Astrocyte (in vitro differentiated cells and primary cell): ENCODE measurements at places on chromosomes 4 and X. TPM values are rescaled to one million over a fixed set of nuclear protein-coding genes. Genes with fewer than 3 reads are reported as not detected.

GRCh38 chrX:125622899-125623298 lies 303.2 kb downstream of the TEX13C start:
- H3K4me1 ChIP-seq, result no peaks in the 10 kb centered on the region
- no peaks in the 10 kb centered on the region for H3K36me3 ChIP-seq
- no peak for DNase-seq
- no peaks in the 10 kb centered on the region for H3K27me3 ChIP-seq

- H3K27me3 ChIP-seq, result peaks cover 3% of the 10 kb centered on the region
- H3K4me3 ChIP-seq, result no peak overlapping the region
- H3K4me1 ChIP-seq, result no peaks in the 10 kb centered on the region
- H3K27ac ChIP-seq, result no peak overlapping the region
Measured at GRCh38 chr4:85153221-85153620, 186.7 kb upstream of the WDFY3 start.

GRCh38 chr4:84481077-84481859 lies 17.8 kb downstream of the NKX6-1 start:
- H3K27me3 ChIP-seq, result peaks cover 68% of the 10 kb centered on the region
- H3K4me3 ChIP-seq, result no peak overlapping the region
- DNase-seq, result no peak
- H3K36me3 ChIP-seq, result no peaks in the 10 kb centered on the region
- no peaks in the 10 kb centered on the region for H3K4me1 ChIP-seq

GRCh38 chr4:80231180-80231579 lies 33.9 kb downstream of the PRDM8 start:
- DNase-seq, result peak; percentile 80
- no peaks in the 10 kb centered on the region for H3K27me3 ChIP-seq
- H3K27ac ChIP-seq, result no peak overlapping the region
- no peak overlapping the region for H3K4me3 ChIP-seq
- peaks cover 19% of the 10 kb centered on the region for H3K4me1 ChIP-seq
- no peaks in the 10 kb centered on the region for H3K36me3 ChIP-seq

DNA sequence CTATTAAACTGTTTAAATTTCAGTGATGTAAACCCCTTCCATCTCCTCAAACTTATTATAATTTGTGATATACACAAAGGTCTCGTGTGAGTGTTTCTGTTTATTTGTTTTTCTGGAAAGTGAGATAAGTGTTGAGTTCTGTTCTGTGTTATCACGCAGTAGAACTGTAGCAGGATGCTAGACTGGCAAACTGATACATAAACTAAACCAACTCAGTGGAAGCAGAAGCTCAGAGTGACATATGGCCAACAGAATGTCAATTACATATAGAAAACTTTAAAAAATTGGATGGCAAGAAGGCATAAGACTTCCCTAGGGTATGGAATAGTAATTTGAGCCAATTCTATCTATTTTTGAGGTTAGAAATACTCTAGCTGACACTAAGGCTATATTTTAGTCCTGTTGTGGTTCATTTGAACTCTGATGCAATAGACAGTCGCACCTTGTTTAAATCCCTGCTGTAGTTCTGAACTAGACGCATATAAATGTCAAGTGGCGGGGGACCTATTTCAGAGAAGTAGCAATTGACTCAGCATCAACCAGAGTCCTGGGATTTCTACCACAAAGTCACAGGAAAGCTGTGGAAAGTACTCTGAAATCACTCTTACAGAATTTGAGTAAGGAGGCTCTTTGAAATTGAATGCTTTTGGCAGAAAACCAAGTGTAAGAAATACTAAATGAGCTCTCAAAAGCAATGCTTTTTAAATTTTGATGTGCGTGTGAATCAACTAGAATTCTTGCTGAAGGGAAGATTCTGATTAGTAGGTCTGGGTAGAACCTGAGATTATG lies 294.4 kb downstream of the INPP4B start:
- no peaks in the 10 kb centered on the region for H3K36me3 ChIP-seq
- DNase-seq, result peak; percentile 61
- no peak overlapping the region for H3K4me3 ChIP-seq
- H3K4me1 ChIP-seq, result peaks cover 25% of the 10 kb centered on the region

DNA sequence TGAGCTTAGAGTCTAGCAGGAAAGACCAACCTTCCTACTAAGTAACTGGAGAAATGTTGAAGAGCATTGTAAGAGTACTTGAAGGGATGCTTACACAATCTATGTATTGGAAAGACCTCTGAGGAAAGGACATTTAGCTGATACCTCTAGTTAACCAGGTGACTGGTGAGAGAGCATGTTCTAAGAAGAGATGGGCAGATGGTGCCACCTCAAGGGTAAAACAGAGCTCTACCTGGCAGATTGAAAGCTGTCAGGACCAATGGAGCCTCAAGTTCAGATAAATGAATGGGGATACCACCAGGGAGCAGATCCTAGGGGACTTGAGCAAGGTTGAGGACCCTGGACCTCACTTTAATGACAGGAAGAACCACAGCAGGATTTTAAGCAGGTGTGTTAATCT lies 196.4 kb downstream of the QDPR start:
- no peak overlapping the region for H3K27ac ChIP-seq
- H3K4me1 ChIP-seq, result peaks cover 4% of the 10 kb centered on the region
- H3K27me3 ChIP-seq, result no peaks in the 10 kb centered on the region
- no peak overlapping the region for H3K4me3 ChIP-seq

GRCh38 chrX:16196829-16197228 lies 29.5 kb downstream of the MAGEB17 start:
- no peak for DNase-seq
- H3K4me1 ChIP-seq, result no peaks in the 10 kb centered on the region
- H3K27ac ChIP-seq, result no peak overlapping the region
- no peak overlapping the region for H3K4me3 ChIP-seq
- H3K36me3 ChIP-seq, result no peaks in the 10 kb centered on the region

DNA sequence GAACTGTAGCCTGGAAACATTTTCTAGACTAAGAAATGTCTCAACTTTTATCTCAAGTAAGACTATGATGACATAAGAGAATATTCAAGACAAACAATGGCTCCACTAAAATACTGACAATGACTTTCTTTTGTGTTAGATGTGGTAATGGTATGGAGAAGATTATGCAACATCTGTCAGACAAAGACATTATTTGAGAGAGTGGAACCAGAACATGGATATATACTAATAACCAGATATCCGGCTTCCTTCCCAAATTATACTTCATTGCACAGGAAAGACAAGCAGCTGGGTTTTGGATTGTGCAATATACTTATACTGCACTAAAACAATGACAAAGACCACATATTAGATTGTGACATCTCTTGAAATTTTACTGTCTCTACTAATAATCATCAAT lies 290.8 kb upstream of the GIMD1 start:
- no peak overlapping the region for H3K27ac ChIP-seq
- no peaks in the 10 kb centered on the region for H3K27me3 ChIP-seq
- H3K4me1 ChIP-seq, result no peaks in the 10 kb centered on the region
- no peak for DNase-seq
- no peaks in the 10 kb centered on the region for H3K36me3 ChIP-seq
- no peak overlapping the region for H3K4me3 ChIP-seq

DNA sequence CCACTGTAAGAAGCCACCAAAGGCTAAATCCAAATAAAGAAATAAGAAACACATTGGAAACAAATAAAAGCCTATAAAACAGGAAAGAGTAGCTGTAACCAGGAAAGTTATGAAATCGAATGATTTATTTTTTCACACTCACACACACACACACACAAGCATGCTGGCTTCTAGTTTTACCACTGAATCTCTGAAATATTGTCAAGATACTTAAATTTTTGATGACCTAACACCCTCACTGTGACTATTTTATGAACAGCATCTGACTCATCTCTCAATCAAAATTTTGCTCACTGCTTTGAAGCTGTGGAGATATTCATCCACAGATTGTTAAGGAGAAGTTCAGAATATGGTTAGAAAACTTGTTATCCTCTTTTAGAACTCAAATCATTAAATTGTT lies 13.9 kb upstream of the GABRB1 start:
- H3K36me3 ChIP-seq, result no peaks in the 10 kb centered on the region
- no peaks in the 10 kb centered on the region for H3K27me3 ChIP-seq
- H3K27ac ChIP-seq, result no peak overlapping the region
- peak; percentile 53 for DNase-seq
- peaks cover 6% of the 10 kb centered on the region for H3K4me1 ChIP-seq
- no peak overlapping the region for H3K4me3 ChIP-seq

- no peak overlapping the region for H3K27ac ChIP-seq
- peaks cover 2% of the 10 kb centered on the region for H3K4me1 ChIP-seq
- no peak for DNase-seq
- H3K27me3 ChIP-seq, result peaks cover 14% of the 10 kb centered on the region
Measured at GRCh38 chrX:39652336-39652735, 445.4 kb downstream of the BCOR start.

DNA sequence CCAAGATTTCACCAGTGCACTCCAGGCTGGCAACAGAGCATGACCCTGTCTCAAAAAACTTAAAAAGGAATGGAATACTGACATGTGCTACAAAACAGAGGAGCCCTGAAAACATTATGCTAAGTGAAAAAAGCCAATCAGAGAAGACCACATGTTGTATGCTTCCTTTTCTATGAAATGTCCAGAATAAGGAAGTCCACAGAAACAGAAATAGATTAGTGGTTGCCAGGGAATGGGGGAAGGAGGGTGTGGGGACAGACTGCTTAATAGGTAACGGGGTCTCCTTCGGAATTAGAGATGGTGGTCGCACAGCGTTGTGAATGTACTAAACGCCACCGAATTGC lies 30.1 kb upstream of the KIAA0232 start:
- peaks cover 8% of the 10 kb centered on the region for H3K4me1 ChIP-seq
- H3K27me3 ChIP-seq, result no peaks in the 10 kb centered on the region
- DNase-seq, result no peak
- no peaks in the 10 kb centered on the region for H3K36me3 ChIP-seq

- no peak overlapping the region for H3K27ac ChIP-seq
- peaks cover 4% of the 10 kb centered on the region for H3K4me1 ChIP-seq
- H3K4me3 ChIP-seq, result no peak overlapping the region
- DNase-seq, result no peak
- no peaks in the 10 kb centered on the region for H3K27me3 ChIP-seq
Measured at GRCh38 chrX:24339911-24340310, 20.5 kb upstream of the SUPT20HL1 start.

GRCh38 chr4:1241936-1242505 lies 6.9 kb downstream of the CTBP1 start:
- no peak overlapping the region for H3K27ac ChIP-seq
- H3K4me3 ChIP-seq, result no peak overlapping the region
- no peaks in the 10 kb centered on the region for H3K27me3 ChIP-seq
- peaks cover 4% of the 10 kb centered on the region for H3K36me3 ChIP-seq
- DNase-seq, result no peak
- H3K4me1 ChIP-seq, result peaks cover 13% of the 10 kb centered on the region

DNA sequence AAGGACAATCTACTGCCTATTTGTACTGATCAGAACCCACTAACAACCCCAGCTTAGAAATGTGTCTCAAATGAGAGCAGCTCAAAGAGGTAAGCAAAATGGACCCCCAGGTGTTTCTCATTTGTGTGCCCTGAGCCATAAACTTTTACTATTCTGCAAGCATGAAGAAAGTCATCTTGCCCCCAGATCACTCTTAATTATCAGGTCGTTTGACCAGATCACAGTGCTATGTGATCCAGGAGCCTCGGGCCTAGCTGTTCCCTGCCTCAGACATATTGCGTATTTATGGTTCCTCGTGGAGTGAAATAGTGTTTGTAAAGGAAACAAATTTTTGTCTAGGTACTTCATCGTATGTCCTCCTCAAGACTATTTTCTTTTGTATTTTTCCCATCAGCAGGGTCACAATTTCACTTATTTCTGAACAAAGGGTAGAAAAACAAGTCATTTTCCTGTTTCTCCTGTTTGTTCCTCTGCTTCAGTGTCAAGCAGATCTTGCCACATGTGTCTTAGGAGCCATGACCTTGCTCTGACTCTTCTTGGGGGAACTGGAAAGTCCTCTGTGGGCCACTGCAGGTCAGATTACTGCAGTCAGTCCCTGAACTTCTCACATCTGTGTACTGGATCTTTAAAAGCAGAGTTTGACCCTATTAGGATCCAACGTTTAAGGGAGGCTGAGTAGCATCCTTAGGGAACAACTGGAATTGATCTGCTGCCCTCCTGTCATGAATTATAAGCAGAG lies 194.9 kb downstream of the PALLD start:
- peaks cover 15% of the 10 kb centered on the region for H3K36me3 ChIP-seq
- H3K27ac ChIP-seq, result no peak overlapping the region
- no peak for DNase-seq
- no peaks in the 10 kb centered on the region for H3K27me3 ChIP-seq

DNA sequence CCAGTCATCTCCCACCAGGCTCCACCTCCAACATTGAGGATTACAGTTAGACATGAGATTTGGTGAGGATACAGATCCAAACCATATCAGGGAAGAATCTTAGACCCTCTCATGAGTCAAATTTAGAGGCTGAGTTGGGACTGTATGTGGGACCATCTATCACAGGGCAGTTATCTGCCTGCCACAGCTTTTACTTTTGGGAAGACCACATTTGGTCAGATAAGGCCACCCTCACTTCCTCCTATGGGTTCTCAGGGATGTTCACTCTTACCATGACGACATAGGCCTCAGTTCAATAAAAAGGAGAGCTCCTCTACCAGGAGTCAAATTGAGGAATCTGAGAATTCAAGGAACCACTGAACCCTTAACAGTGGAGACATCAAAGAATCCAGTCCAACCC lies 2.1 kb downstream of the MAGEB2 start:
- H3K4me1 ChIP-seq, result no peaks in the 10 kb centered on the region
- H3K36me3 ChIP-seq, result no peaks in the 10 kb centered on the region
- H3K27ac ChIP-seq, result no peak overlapping the region

DNA sequence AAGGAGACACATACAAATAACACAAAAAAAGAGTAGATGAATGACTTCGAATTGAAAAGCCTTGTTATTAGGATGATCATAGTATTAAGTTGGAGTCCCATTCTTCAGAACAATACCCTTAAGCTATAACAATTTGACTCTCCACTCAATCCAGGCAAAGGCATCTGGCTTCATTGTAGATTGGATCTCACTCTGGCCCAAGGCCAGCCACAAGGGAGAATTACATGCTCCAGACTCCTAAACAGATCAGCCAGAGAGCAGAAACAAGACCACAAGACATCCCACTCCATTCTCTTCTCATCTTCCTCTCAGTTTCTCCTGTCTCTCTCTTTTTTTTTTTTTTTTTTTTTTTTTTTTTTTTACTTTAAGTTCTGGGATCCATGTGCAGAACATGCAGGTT lies 213.9 kb downstream of the DHX15 start:
- no peak overlapping the region for H3K4me3 ChIP-seq
- no peaks in the 10 kb centered on the region for H3K4me1 ChIP-seq
- no peak for DNase-seq
- H3K27ac ChIP-seq, result no peak overlapping the region

- no peak for DNase-seq
- peaks cover 5% of the 10 kb centered on the region for H3K27me3 ChIP-seq
- no peak overlapping the region for H3K4me3 ChIP-seq
- no peaks in the 10 kb centered on the region for H3K4me1 ChIP-seq
- no peak overlapping the region for H3K27ac ChIP-seq
Measured at GRCh38 chr4:121771869-121772268, 6.9 kb upstream of the SMIM43 start.

DNA sequence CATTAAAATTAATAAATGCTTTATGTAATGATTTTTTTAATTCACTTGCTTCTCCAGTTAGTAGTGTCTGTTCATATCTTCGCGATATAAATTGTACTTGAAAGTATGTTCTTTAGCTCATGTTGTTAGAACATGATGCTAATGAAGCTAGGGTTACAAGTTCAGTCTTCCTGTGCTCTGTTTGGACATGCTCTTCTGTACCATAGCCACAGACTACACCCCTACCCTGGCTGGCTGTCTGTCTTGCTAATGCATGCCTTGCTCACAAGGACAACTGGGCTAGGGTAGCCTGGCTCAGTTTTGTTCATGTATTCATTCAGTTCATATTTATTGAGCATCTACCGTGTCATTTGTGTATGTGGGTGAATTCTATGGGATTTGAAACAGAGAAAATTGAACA lies 50.8 kb upstream of the MTMR1 start:
- H3K4me3 ChIP-seq, result no peak overlapping the region
- no peaks in the 10 kb centered on the region for H3K27me3 ChIP-seq
- H3K4me1 ChIP-seq, result no peaks in the 10 kb centered on the region

Gene ANKRD17
- total RNA-seq, result 86.7 and 91.9 TPM in 2 replicates

Gene TSC22D3
- total RNA-seq, result 30.7 and 35.4 TPM in 2 replicates

Gene PHKA1
- total RNA-seq, result 6.5 and 7.5 TPM in 2 replicates

Gene FDCSP
- total RNA-seq, result not detected in 2 replicates

Gene PDCL2
- total RNA-seq, result not detected in 2 replicates

Gene FAM47A
- not detected in 2 replicates for total RNA-seq
